ENCODE measurements at places on chromosomes 16 and 17.

- no peak for DNase-seq
Measured at GRCh38 chr17:64685705-64686104, 23.6 kb upstream of the SMURF2 start.

DNA sequence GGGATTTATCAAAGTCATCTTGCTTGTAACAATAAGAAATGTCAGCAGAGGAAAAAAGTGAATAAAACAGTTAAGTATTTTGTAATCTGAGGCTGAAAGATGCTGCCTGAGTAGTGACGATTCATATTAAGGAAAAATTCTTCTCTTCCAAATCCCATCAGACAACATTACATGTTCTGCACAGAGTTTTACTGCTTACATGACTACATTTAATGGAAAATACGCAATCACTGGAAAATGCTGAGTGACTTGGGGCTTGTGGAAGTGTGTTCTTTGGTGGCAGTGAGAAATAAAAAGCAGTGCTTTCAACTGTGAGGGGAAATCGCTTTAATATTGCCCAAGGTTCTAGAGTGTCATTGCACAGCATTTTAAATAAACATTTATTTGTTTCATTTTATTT lies 1025.2 kb upstream of the GOT2 start:
- no peak for DNase-seq

- peak; percentile 45 for DNase-seq
Measured at GRCh38 chr17:77400445-77400870, 259.7 kb downstream of the SEC14L1 start.

GRCh38 chr17:73304971-73305812 lies 6.6 kb downstream of the CDC42EP4 start:
- DNase-seq = no peak

DNA sequence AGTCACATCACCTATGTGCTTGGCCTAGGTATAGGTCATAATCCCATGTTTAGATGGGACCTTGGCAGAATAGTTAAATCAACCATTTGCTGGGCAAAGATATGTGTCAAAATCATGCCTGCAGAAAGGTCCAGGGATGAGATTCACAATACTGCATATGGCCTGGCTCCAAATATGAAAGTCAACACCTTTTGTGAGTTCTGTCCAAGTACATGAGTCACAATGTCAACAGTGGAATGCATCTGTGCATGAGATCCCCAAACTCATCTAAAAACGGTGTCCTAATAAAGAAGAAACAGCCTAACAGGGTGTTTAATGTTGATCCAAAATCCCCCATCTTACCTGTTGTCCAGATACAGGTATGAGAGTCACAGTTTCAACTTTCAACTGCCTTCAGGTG lies 1847.5 kb downstream of the TP53TG3F start:
- DNase-seq = no peak

DNA sequence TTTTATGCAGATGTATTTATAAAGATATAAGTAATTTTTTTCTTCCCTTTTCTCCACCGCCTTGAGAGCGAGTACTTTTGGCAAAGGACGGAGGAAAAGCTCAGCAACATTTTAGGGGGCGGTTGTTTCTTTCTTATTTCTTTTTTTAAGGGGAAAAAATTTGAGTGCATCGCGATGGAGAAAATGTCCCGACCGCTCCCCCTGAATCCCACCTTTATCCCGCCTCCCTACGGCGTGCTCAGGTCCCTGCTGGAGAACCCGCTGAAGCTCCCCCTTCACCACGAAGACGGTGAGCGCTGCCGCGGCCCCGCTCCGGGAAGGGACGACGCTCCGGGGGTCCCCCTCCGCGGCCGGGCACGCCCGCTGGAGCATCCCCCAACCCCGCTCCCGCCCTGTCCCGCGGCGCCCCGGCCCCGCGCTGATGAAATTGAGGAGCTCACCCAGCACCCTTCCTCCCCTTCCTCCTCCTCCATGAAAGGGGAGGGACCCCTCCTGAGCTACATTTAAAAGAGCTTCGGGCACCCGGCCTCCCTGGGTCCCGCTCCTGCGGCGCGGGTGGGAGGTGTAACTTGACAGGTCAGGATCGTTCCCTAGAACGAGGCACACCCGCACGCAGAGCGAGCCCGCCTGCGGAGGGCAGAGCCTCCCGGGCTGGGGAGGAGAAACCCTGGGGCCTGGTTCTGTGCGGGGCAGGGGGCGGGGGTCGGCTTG lies 706 bp downstream of the HLF start:
- no peak for DNase-seq

GRCh38 chr17:1766382-1767135 lies 4.7 kb downstream of the SERPINF1 start:
- DNase-seq = no peak

DNA sequence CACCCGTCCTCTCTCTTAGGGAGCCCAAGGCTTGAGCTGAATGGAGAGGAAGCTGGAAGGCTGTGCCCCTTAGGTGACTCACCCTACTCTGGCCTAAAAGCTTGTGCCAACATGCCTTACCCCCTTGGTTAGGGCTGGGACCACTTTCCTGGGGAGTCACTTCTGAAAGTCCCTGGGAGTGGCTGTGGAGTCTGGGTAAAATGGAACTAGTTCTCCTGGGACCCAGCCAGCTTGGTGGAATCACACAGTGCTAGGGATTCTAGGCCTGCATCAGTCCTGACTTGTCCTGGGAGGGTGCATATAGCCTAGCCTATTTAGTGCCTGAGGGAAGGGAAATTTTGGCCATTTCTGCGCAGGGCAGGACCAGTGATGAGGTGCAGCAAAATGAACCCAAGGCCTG lies 10.5 kb downstream of the MMP28 start:
- DNase-seq = no peak

- DNase-seq = no peak
Measured at GRCh38 chr16:88384222-88385111, 1.7 kb downstream of the ZNF469 start.

GRCh38 chr16:23435500-23435899 lies 17.5 kb downstream of the COG7 start:
- DNase-seq = peak; percentile 52

- DNase-seq = peak; percentile 47
Measured at GRCh38 chr17:58112970-58113631, 29.9 kb downstream of the DYNLL2 start.

DNA sequence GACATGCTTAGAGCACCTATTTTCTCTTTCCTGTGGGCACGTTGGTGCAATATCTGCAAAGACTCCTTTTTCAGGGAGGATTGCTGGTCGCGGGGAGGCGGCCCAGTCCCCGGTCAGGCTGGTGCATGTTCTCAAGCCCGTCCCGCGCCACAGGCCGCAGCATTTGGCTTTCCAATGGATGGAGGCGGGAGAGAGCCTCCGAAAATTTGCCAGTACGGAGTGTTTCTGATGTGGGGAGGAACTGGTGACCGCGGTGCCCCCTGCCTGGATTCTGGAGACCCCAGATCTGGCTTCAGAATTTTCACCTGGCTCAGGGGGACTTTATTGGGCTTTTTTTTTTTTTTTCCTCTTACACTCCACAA lies 2.3 kb downstream of the CMIP start:
- no peak for DNase-seq

GRCh38 chr17:55769625-55770000 lies 18.8 kb downstream of the PCTP start:
- no peak for DNase-seq

GRCh38 chr17:4519361-4519788 lies 20.7 kb downstream of the SPNS2 start:
- DNase-seq = no peak

- no peak for DNase-seq
Measured at GRCh38 chr17:148757-149156, 11.4 kb downstream of the SCGB1C2 start.

GRCh38 chr17:37815536-37815935 lies 70.7 kb upstream of the HNF1B start:
- DNase-seq = no peak

GRCh38 chr16:87250431-87250960 lies 66.7 kb downstream of the C16orf95 start:
- no peak for DNase-seq

GRCh38 chr16:53453928-53454327 lies 19.7 kb downstream of the RBL2 start:
- DNase-seq = no peak

DNA sequence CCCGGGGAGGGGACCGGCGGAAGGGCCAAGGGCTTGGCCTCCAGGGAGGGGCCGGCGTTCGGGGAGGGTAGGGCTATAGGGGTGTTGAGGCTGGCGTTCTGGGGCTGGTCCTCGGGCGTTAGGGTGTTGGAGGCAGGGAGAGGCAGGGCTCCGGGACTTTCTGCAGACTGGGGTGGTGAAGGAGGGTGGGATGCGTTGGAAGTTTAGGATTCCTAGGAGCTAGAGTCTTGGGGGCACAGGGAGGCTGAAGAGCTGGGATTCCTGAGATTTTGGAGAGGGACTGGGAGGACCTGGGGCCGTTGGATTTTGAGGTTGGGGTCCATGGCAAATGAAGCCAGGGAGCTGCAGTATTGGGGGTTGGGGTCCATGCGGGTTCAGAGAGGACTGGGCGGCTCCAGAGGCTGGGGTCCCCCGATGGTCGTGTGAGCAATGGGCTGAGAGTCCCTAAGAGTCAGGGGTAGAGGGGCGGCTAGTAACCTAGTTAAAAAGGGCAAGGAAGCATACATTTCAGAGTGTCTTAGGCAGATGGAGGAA lies 740 bp downstream of the NFATC2IP start:
- DNase-seq = no peak

- no peak for DNase-seq
Measured at GRCh38 chr16:20415541-20415940, 6.2 kb downstream of the ACSM5 start.

GRCh38 chr16:6947291-6947690 lies 385.4 kb upstream of the RBFOX1 start:
- no peak for DNase-seq

DNA sequence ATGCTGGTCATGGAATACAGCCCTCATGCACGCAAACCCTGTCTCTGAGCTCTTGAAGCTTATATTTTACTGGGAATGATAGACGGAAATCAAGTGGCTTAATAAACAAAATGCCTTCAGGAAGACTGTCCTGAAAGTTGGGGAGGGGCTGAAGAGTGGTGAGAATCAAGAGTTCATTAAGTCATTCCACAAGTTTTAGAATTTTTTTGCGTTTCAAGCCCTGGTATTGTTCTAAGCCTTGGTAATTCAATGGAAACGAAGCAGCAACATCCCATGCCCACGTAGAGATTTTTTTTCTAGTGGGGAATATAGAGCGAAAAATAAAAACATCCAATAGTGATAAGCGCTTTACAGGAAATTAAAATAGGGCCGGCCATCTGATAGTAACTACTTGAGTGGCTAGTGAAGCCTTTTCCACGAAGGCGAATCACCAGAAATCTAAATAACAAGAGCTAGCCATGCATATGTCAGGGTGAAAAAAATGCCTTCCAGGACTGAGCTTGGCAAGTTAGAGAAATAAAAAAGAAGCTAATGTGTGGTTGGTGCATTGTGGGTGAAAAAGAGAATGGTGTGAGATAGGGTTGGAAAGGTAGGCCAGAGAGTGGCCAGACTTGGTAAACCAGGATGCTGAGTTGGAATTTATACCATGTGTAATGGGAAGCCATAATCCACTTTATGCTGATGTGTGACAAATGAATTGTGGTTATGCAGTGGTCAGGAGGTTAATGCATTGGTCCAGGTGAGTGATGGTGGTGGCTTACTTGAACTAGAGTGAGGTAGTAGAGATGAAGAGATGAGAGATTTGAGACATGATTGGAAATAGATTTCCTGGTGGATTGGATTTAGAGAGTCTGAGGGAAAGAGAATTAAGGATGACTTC lies 772 bp downstream of the PFAS start:
- no peak for DNase-seq

DNA sequence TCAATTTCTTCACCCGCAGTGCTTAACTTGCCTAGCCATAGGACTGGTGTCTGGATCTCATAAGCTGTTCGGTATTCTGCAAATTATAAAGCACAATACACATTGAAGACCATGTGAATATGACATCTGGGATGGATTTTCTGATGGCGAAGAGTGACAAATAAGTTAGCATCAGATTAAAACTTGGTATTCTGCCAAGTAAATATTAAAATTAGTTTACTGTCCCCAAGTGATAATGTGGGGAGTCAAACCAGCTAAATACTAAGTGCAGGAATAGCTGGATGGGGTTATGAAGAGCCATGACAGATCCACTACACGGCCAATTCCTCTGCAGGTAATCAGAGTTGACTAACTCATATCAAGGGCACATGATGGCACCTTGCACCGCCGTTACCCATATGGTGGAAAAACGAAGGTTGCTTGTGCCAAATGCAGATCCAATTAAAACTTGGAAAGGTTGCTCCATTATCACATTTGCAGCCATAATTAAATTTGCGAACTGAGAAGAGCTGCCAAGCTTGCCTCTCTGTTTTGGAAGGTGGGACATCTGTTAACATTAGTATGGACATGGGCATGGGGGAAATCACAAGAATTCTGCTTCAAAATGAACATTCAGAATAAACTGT lies 114.9 kb upstream of the TOM1L1 start:
- no peak for DNase-seq

- DNase-seq = no peak
Measured at GRCh38 chr17:40018211-40019121, 3.2 kb downstream of the CSF3 start.

GRCh38 chr16:84637709-84638108 lies 10.6 kb upstream of the KLHL36 start:
- no peak for DNase-seq

GRCh38 chr17:7261379-7262191 lies 693 bp downstream of the CLDN7 start:
- DNase-seq = no peak

- DNase-seq = no peak
Measured at GRCh38 chr17:19003543-19004420, 782 bp downstream of the FAM83G start.

- DNase-seq = no peak
Measured at GRCh38 chr17:411421-412120, 59.0 kb upstream of the RPH3AL start.

DNA sequence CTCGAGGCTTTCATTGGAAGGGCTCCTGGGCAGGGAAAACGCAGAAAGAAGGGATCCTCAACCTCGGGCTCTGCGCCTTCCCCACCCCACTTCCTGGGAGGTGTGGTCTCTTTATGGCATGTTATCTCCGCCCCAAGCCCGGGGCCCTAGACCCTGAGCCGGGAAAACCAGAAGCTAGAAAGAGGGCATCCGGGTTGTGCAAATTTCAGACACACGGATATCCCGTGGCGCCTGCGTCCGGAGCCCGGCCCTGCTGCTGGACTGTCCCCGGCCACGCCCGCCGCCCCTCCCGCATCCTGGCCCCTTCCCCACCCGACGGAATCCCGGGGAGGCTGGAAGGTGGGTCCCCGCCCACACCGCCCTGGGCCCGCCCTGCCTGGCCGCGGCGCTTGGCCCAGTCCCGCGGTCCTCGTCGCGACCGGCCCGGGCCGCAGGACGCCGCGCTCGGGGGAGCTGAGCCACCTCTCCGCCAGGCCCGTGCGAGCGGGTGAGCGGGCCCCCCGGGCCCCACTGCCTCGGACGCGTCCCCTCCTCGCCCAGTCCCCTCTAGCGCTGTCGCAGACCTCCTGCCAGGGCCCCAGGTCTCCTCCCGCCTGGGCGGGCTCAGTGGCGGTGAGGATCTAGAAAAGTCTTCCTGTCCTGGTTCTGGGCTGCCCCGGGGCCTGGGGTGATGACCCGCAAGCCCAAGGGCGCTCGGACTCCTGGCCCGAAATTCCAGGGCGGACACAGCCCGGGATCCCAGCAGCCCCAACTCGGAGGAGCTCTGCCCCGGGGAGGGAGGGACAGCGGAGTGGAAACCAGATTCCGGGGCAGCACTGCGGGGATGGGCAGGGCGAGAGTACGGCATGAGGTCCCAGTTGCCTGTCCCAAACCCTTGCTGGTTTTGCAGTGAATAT lies at the start of gene SLC16A5:
Gene SLC16A5, plus strand, starts transcription at position 397 of the 896 bp plus-strand sequence. CDS start 5,683 bp downstream, outside the sequence.
- no peak for DNase-seq

- no peak for DNase-seq
Measured at GRCh38 chr17:30790279-30790678, 34.2 kb downstream of the CRLF3 start.

- no peak for DNase-seq
Measured at GRCh38 chr17:80708480-80708879, 163.8 kb downstream of the RPTOR start.

GRCh38 chr17:19630661-19631060 lies 17.9 kb upstream of the ALDH3A2 start:
- DNase-seq = no peak

Measured in NK-92 treated with Interleukin-12 subunit alpha and Interleukin-12 subunit beta, amount 100 ng/mL, for 24 hours (cell line).